Panc1 (cell line): ENCODE measurements at places on chromosomes 2 and 18. TPM values are rescaled to one million over a fixed set of nuclear protein-coding genes. Genes with fewer than 3 reads are reported as not detected.

MFSD2B gene
- total RNA-seq, result 0.23 TPM

DNA sequence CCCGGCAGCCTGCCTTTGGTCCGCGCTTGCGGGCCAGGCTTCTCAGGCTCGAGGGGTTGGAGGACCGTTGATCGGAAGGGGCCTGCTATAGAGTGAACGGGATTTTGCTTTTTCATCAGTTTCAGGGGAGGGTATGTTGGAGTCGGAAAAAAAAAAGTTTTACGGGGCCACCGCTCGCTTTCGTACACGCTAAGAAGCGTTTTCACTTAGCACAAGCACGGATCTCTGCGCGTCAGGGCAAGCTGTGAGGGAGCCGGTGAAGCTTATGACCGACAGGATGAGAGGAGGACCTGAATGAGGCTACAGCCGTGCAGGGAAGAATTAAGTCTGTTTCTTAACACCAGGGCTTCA, 443 bp downstream of the CPSF3 start:
- DNase-seq, result no peak

- no peak for DNase-seq
Observed at GRCh38 chr2:74092275-74092674, 55.4 kb downstream of the BOLA3 start.

DNA sequence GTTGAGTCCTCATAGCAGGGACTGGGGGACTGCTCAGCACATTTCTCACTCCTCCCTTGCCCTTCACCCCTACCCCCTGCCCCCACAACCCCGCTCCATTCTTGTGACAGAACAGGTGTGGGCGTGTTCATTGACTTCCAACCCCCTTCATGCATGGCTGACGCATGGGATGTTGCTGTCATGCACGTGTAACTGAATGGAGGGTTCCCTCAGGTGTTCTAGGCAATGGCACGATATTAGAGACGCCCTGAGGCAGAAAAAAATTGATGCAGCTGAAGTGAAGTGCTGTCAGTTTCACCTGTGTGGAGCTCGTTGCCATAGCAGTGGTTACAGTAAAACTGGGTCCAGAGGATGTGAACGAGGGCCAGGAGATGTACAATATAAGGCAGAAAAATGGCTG, 6.5 kb upstream of the THOC1 start:
- DNase-seq, result no peak

DPP4 gene
- 0.23 TPM for total RNA-seq
